Left cardiac atrium (tissue), 4 donors: ENCODE measurements at places on chromosomes 7 and 10.

GRCh38 chr10:1379601-1380000 lies 323.4 kb downstream of the WDR37 start:
- no peak for DNase-seq

DNA sequence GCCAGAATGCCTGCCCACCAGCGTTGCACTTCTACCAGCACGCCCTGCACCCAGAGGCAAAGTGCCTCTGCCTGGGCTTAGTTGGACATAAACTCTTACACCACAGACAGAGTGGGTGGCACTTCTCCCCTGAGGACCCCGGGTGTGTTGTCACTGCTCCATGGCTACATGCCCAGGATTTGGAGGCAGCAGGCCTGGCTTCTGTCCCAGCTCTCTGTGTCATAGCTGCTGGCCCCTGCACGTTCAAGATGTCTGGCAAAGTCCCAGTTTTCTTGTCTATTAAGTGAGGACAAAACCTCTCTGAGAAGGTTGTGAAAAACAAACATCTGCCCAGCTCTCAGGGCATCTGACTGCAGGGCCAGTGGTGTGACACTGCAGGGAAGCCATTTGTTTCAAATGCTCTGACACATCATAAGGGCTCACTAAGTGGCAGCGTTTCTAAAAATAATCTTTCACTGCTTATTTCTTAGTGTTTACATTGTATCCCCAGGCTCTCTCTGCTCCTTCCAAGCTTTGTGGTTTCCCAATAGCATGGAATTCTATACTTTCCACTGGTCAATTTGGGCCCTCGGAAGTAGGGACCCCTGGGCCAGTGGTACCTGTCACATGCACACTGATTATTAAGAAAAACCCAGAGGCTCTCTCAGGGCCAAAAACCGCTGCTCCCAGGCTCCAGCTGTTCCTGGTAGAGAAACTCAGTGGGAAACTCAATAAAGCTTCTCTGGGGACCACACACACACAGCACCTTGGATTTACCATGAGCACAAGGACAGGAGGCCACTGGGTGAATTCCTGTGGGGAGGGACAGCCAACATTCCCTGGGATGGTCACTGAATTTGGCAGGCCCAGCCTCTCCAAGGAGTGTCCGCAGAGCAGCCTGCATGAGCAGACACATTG lies 86.2 kb upstream of the ANLN start:
- DNase-seq, result peak; percentile 90

GRCh38 chr7:8321312-8321711 lies 59.3 kb upstream of the ICA1 start:
- no peak for DNase-seq

GRCh38 chr10:101136007-101136707 lies 5.1 kb downstream of the TLX1 start:
- no peak for DNase-seq

DNA sequence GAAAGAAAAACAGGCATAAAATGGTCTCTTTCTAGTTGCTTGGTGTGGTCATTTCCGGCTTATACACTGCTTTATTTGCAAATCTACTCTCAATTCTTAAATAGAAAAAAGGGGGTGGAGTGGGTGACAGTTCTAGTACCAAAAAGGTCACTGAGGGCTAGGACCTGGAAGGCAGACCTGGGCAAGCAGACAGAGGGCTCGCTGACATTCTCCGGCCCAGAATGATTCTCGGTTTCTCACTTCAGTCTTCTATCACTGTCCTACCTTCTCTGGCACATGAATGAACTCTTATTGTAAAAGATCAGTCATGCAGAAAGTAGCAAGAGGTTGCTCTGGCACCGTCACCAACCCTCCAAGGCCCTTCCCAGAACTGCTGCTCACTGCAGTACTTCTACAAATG lies 54.0 kb downstream of the MALSU1 start:
- DNase-seq, result no peak

- no peak for DNase-seq
Observed at GRCh38 chr10:99629625-99629978, 9.4 kb upstream of the SLC25A28 start.

DNA sequence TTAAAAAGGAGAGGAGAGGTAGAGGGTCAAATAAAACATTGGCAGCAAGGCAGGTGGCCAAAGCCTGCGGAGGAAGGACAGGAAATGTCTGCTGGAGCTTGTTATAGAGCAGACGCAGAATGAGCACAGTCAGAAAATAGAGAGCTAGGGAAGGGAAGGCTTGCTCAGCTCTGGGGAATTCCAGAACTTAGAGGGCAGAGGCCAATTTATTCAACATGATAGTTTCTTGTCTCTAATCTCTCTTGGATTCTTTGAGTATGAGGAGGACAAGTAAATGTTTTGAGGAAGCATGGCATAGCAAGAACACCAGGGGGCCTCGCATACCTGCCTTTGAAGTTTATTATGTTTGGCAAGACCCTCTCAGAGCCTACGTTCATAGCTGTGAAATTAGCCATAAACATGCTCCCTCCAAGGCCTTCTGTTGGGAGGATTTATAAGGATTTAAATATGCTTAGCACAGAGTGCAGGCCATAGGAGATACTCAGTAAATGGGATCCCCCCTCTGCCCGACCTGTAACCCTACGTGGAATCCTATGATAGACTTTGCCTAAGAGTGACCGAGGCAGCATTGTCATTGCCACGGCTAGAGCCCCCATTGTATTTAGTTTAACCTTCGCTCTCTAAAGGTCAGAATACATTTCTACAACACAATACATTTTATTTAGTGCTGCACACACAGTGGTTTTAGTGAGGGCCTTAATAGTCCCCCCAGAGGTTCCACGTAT lies 293.9 kb downstream of the CCDC3 start:
- DNase-seq, result no peak

GRCh38 chr10:16893664-16894063 lies 76.4 kb upstream of the RSU1 start:
- DNase-seq, result no peak

DNA sequence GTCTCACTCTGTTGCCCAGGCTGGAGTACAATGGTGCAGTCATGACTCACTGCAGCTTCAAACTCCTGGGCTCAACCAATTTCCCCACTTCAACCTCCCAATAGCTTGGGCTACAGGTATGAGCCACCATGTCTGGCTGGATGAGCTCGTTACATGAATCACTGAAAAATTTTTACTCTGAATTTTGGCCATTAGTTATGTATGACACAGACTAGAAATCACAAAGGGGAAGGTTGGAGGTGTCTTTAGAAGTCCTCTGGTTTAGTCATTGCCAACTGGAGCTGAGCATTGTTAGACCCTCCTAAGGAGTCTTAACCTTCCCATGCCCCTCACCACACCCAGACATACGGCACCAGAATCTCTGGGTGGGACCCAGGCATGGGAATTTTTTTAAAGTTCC lies 34.7 kb downstream of the SVIL start:
- DNase-seq, result no peak

- DNase-seq, result no peak
Observed at GRCh38 chr7:33535989-33536388, 369.4 kb upstream of the BMPER start.

GRCh38 chr10:58217612-58218011 lies 50.1 kb downstream of the IPMK start:
- DNase-seq, result no peak

- DNase-seq, result no peak
Observed at GRCh38 chr10:101922846-101923245, 79.2 kb upstream of the KCNIP2 start.

GRCh38 chr10:5927306-5927705 lies 37.3 kb downstream of the FBH1 start:
- no peak for DNase-seq

- no peak for DNase-seq
Observed at GRCh38 chr7:74014931-74015330, 13.0 kb upstream of the ELN start.

DNA sequence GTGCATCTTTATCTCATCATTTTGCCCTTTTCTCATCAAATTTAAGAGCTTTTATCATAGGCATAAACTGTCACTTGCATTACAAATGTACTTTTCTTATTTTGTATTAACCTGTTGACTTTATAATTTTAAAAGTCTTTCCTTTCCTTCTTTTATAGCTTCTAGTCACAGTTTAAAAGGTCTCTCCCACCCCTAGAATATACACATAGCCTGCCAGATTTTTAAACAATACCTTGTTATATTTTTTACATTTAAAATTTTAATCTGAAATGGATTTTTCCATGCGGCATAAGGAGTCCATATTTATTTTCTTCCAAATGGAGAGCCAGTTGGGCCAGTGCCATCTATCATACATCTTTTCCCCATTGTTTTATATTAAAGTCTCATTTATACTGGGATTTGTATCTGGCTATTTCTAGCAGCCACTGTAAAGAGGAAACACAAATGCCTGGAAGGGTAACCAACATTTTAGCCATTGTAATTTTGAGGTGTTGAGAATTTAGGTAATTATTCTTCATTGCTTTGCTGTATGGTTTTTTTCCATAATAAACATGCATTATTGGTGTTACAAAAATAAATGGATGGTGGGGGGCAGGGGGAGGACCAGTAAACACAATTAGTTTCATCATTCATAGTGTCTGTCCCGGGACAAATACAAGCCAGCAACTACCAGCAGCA lies 92.8 kb downstream of the CCDC71L start:
- no peak for DNase-seq

GRCh38 chr7:135449436-135449835 lies 60.5 kb downstream of the CNOT4 start:
- no peak for DNase-seq

GRCh38 chr10:93604146-93604545 lies 3.1 kb upstream of the RBP4 start:
- no peak for DNase-seq

GRCh38 chr10:72981882-72982529 lies 27.4 kb upstream of the PLA2G12B start:
- DNase-seq, result no peak

GRCh38 chr10:109744020-109744419 lies 179.3 kb downstream of the XPNPEP1 start:
- DNase-seq, result no peak

DNA sequence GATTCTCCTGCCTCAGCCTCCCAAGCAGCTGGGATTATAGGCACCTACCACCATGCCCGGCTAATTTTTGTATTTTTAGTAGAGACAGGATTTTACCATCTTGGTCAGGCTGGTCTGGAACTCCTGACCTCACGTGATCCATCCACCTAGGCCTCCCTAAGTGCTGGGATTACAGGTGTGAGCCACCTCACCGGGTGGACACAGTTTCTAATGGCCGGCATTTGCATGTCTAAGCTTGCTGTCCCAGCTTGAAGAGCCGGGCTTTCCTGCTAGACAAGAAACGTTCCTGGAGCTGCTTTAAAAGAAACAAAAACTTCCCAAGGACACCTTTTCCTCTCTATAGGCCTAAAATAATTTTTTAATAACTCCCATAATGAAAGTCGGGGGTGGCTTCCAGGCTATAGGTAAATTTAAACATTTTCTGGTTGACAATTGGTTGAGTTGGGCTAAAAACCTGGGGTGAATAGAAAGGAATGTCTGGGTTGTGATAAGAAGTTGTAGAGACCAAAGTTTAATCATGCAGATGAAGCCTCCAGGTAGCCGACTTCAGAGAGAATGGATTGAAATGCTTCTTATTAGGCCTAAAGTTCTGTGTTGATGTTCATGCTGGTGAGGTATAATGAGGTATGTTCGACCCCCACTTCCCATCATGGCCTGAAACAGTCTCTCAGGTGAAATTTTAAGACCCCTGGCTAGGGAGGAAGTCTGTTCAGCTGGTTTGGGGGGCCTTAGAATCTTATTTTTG lies 8.8 kb downstream of the ACADSB start:
- DNase-seq, result no peak

DNA sequence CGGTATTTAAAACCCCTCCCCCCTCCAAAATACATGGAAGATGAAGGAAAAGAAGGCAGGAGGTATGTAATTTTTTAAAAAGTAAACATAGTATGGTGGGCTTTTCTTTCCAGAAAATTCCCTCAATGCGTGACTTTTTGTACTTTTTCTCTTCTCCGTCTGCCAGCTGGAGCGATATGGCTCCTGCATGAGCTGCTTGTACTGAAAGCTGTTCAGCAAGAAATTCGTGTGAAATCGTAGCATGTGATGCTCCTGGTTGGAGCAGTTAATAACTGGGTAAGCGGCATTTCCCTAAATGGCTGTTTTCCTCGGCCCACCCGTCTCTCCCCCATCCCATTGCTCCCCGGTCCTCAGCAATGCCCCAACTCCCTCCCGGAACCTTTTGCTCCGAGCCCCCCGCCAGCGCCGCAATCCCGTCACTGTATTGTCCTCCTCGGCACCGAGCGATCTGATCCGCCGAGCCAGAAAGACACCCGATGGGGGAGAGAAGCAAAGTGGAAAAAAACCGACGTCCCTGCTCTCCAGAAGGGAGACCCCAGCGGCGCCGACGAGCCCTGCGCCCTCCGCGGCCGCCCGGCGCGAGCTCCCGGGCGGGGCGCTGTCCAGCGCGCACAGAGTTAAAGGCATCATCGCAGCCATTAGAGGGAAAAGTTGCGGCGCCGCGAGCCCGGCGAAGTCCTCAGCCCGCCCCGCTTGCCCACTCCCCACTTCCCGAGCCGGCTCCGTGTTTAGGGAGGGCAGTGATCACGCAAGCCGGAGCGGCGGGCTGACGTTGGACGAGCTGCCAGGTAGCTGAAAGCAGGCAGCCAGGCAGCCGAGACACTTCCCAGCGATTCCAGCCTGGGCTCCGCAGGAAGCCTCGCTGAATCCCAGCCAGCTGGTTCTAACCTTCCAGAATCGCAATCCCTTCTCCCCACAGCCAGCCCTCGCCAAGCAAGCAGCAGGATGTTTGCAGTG lies at the start of gene VSTM2A:
TSS of gene VSTM2A (plus strand) at position 707 of the 957 bp plus-strand sequence. CDS start 356 bp downstream, outside the sequence.
- no peak for DNase-seq

DNA sequence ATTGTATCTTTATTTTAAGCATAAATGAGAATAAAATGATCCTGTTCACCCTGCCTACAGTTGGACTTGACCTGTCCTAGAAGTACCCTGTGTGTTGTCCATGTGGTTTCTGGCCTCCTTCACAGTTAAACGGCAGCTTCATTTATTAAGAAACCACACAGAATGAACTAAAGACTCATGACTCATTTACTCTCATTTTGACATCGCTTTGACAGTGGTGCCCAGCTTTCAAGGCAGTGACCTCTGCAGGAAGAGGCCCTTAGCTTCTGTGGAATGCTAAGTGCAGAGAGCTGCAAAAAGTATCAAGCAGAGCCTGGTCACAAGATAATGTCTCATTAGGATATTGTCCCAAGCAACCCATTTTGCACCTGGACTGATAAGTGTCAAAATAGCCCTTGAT lies 93.4 kb downstream of the AVL9 start:
- DNase-seq, result no peak

DNA sequence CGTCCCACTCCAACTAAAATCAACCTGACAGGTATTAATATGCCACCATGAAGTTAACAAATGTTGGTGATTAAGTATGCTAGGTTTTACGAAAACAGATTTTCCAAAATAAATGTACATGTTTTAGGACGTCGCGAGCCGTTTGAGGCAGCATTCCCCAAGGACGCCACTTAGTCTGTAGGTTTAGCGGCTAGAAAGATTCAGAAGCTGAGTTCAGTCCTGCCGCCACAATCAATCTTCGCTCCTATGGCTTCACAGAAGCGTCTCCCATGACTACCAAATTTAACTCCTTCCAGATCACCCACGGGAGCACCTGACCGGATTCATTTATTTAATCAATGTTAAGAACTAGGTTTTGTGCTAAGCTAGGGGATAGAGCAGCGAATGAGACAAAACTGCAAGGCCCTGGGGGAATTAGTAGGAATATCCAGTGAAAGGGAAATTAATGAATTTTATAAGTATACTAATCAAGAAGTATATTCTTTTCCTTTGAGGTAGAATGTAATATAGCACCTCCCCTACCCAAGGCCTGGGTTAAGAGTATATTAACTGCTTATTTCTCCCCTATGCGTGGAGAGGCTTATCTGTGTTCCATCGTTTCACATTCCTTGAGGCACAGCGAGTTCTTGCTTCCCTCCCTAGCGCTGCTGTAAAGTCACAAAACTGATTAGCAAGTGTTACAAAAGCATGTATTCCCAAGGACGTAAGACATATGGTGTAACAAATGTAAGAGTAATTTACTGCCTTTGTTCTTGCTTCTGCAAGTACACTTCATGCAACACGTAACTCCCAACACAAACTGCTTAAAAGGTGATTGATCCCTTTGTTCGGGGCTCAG lies 994 bp upstream of the CYP51A1 start:
- DNase-seq, result no peak
